Activated CD4-positive, alpha-beta T cell treated with anti-CD3 and anti-CD28 coated beads for 1 hour (primary cell): ENCODE measurements at places on chromosomes 6 and 20.

GRCh38 chr6:33694401-33694931, 17.0 kb downstream of the UQCC2 start:
- peak; percentile 59 for DNase-seq

- DNase-seq, result no peak
These were observed 11.2 kb upstream of the TAGAP start for GRCh38 chr6:159056003-159056402.

DNA sequence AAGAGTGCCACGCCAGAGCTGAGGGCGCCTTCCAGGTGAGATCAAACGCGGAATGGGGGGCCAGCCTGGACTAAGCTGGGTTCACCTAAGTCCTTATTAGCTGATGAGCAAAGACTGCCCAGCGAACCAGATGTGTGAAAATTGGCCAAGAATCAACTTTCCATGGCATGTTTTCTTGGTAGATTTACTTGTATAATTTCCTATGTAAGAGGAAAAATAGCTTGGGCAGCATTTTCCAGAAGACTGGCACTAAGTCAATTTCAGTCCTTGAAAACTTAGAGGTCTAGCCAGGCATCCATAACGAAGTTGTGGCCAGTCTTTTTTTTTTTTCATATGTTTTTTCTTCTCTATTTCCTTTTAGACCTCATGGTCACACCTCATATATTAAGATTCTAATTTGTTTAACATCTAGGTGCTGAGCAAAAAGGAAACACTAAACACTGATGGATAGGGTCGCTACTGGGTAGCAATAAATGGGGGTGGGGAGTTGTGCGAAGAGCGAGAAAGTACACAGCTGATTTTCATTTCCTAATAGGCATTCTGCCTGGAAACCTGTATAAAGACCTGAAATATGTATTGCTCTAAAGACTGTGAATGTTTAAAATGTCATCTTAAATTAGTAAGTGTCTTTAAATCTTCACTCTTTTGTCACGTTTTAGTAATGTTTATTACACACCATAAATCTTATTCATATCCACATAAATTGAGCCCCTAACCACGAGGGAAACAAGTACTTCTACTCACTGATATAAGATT, 188.8 kb downstream of the CD83 start:
- no peak for DNase-seq

DNA sequence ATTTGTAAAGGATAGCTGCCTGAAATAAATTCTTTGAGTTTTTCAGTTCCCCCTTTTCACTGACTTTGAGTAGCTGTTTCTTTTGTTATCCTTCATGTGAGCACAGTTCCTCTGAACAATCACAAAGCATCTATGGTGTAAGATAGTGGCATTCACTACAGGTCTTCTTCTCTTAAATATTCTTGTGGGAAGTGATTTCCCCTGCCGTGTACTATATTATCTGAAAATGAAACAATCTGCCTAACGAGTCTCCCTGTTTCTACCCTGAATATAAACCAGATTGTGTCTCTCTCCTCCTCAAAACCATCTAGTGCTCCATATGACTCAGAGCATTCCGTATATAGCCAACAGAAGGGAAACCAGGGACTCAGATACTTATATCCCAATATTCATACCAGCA, 380.1 kb upstream of the SOX4 start:
- DNase-seq, result no peak

GRCh38 chr20:49925901-49926454, 10.2 kb upstream of the RNF114 start:
- no peak for DNase-seq

GRCh38 chr6:14265049-14266021, 147.8 kb downstream of the CD83 start:
- no peak for DNase-seq

GRCh38 chr6:35473850-35474130, 5.6 kb downstream of the RPL10A start:
- no peak for DNase-seq

GRCh38 chr20:32285621-32286371, 8.3 kb downstream of the KIF3B start:
- DNase-seq, result no peak

DNA sequence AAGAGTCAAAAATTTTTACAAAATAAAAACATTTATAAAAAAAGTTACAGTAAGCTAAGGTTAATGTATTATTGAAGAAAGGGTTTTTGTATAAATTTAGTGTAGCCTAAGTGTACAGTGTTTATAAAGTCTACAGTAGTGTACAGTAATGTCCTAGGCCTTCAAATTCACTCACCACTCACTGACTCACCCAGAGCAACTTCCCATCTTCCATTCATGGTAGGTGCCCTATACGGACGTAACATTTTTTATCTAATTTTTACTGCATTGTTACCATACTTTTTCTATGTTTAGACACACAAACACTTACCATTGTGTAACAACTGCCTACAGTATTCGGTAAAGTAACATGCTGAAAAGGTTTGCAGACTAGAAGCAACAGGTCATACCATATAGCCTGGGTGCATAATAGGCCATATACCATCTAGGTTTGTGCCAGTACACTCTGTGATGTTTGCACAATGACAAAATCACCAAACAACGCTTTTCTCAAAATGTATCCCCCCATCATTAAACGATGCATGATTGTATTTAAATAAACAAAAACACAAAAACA, 6.0 kb downstream of the MTFR2 start:
- DNase-seq, result no peak

DNA sequence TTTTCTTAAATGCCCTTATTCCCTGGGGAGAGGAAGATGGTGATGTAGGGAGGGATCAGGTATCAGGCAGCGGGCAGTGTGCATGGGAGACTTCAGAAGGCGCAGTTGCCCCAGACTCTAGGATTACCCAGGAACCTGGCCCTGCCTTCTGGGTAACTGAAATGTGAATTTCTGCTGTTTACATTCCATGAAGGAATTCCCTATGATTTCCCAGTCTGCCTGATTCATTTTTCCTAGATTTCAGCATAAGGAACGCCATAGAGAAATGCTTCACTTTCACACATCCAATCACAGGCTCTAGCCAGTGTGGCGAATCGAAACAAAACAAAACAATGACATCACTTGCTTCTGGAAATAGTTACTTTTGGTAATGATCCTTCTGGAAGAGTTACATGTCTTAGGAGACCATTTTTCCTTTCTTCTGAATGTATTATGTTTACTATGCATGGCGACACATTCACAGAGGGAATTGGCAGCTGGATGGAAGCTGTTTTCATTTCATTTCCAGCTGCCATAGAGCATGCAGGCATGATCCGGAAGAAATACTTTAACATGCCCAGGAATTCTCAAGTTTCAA, 33.3 kb downstream of the LRP11 start:
- DNase-seq, result no peak

DNA sequence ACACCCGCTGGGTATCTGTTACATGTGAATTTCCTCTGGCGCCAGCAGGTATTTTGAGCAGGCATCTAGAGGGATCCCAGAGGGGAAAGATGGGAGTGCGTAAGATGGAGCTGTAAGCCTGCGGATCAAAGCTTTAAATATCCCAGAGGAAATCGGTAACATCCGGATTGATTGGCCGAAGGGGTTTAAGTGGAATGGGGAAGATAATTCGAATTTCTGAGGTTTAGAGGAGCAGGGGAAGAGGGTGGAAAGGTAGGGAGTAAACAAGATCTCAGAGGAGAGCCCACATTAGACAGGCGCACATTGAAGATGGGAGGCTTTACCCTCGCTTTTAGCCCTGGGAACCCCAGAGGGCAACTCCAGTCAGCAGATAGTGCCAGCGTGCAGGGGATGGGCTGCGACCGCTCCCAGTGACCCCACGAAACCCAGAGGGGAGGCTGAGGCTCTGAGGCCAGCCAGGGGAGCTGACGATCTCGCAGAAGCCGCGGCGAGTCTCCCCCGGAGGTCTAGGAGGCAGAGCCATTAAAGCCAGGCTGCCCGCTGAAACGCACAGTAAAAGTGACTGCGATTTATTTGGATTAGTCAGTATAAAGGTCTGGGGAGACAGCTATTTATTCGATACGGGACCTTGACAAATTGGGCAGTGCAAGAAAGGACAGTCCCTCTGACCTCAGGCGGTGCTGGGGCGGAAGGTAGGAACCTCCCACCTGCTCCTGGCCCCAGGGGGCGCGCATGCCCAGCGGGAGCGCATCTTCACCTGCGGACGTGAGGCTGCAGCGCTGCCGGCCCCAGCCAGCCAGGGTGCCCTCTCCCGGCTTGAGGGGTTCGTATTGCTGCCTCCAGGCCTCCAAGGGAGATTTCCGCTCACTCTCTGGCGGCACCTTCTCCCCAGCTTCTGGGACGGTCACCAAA, 34.3 kb upstream of the TCF21 start:
- no peak for DNase-seq

DNA sequence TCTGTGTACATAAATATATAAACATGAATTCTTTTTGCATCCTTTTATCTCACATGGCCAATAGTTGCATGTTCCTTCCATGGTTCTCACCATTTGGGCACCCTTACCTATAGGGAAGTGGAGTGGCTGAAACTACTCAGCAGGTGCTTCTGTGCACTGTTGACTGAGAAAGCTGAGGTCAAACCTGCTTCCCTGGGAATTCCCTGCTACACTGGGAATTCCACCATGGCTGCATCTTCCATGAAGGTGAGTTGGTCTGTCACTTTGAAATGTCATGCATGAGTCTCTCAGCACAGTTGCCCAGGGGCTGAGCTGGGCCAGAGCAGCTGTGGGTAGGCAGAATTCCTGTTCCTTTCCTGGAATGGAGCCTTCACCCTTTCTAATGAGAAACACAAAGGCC, 193.8 kb upstream of the PRSS16 start:
- DNase-seq, result no peak

DNA sequence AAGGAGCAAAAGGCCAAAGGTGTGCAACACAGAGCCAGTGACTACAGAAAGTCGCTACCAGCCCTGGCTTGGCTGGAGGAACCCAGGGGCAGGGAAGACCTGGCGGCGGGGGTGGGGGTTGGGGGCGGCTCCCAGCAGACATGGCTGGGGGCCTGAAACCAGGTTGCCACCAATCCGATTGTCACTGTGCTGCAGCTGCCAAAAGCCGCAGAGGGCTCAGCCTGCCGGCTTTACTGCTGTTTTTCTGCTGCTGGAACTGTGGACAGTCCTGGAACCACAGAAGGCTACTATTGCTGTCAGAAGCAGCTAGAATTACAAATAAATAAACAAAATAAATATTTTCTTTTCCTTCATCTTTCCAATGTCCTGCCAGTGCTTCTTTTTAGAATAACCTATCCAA, 25.7 kb upstream of the OGFRL1 start:
- no peak for DNase-seq

GRCh38 chr6:145076115-145076841, 659.0 kb downstream of the EPM2A start:
- DNase-seq, result no peak

GRCh38 chr6:31359581-31359980, 2.6 kb upstream of the HLA-B start:
- DNase-seq, result no peak

DNA sequence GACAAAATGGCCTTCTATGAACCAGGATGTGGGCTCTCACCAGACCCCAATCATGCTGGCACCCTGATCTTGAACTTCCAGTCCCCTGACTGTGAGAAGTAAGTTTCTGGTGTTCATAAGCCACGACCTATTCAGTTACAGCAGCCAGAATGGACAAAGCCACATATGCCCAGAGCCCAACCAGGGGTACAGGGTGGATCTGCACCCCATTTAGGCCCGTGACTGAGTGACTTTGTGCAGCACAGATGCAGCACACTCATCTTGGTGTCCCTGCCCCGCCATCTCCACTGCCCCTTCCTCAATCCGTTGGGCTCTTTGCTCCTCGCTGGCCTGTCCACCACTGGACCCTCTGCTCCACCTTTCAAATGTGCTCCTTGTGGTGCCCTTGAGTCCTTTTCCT, 205.6 kb downstream of the QKI start:
- DNase-seq, result no peak

GRCh38 chr20:57713505-57713903, 3.7 kb upstream of the PMEPA1 start:
- no peak for DNase-seq

- DNase-seq, result no peak
These were observed 4.9 kb downstream of the DDO start for GRCh38 chr6:110410511-110410910.

- DNase-seq, result no peak
These were observed 608.4 kb downstream of the HDGFL1 start for GRCh38 chr6:23177806-23178205.

DNA sequence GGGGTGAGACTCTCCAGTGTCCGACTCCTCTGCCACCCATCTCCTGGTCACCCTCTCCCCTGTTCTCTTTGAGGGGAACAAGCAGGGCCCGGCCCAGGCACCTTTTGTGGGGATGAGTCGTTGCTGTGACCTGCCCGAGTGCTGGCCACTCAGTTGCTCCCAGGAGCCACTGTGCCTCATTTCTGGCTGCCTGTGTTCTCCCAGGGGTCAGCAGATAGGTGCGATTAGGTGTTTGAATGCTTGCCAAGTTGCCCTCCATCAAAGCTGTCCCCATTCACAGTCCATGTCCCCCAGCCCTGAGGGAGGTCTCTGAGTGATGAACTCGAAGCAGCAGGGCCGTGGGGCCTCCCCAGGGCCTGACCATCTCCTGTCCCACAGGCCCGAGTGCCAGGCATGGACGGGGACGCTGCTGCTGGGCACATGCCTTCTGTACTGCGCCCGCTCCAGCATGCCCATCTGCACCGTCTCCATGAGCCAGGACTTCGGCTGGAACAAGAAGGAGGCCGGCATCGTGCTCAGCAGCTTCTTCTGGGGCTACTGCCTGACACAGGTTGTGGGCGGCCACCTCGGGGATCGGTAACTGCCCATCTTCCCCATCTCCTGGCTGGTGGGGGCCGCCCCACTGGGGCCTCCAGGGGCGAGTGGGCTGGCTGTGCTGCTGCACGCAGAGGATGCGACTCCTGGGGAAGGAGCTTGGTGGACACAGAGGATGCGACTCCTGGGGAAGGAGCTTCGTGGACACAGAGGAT, 4.1 kb downstream of the SLC17A9 start:
- no peak for DNase-seq

- DNase-seq, result no peak
These were observed 63.5 kb downstream of the GINS1 start for GRCh38 chr20:25471020-25471419.

DNA sequence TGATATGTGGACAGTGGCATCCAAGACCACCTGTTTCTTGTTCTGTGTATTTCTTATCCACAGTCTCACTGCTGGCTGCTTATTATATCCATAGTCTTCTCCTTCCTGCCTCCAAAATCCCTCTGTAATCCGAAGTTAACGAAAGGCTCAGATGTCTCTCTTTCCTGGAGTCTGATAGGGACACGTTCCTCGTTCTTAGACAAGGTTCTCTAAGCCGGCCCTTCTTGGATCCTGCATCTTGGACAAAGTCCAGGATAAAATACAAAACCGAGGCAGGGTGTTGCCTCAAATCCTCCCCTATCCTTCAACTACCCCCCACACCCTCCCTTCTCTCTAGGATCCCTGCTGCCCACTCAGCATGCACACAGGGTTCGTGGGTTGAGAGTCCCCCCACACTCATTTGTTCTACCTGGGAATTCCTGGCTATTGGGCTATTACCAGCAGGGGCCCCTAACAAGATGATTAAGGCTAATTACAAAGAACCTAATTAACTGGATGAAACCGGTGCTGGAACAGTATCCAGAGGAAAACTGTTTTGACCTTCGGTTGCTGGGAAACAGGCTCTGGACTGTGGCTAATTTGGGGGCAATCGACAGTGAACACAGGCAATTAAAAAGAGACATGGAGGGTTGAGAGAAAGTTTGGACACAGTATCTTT, 32.7 kb upstream of the MRPS10 start:
- DNase-seq, result no peak

- no peak for DNase-seq
These were observed 40.1 kb downstream of the SLC24A3 start for GRCh38 chr20:19252451-19253120.

GRCh38 chr20:64080813-64081623, 1.1 kb downstream of the OPRL1 start:
- no peak for DNase-seq
